ENCODE measurements at places on chromosomes 1 and 21. TPM values are rescaled to one million over a fixed set of nuclear protein-coding genes. Genes with fewer than 3 reads are reported as not detected.

PTGFRN gene
- 23.7 TPM for total RNA-seq

DNA sequence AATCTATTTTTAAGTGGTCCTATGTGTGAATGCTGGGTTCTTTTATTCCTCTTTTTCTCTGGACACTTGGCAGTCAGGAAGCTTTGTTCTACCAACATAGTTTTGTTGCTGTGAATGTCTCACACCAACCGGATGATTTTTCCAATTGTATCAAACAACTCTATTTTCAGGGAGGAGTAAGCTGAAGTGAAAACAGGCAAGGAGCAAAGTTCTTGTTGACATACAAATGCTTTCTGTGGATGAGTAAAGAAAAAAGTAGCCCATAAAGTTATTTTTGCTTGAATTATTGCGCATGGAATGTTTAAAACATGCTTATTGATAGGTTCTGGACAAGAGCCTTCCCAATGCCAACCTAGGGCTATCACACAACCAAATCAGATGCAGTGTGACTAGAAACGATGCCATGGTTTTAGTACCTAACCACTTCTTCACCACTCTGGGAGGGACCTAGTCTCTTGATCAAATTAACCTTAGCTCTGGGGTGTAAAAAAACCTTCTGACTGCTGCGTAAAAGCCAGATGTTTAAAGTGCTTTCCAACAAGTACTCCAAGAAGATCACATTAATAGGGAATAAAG lies 4.5 kb downstream of the IER5 start:
- H3K4me1 ChIP-seq = peaks cover 44% of the 10 kb centered on the region
- no peak for DNase-seq
- H3K36me3 ChIP-seq = peaks cover 14% of the 10 kb centered on the region
- H3K4me3 ChIP-seq = peak overlapping the region; percentile 56

CAMTA1 gene
- 87.3 TPM for total RNA-seq

GPR37L1 gene
- not detected for total RNA-seq

DNA sequence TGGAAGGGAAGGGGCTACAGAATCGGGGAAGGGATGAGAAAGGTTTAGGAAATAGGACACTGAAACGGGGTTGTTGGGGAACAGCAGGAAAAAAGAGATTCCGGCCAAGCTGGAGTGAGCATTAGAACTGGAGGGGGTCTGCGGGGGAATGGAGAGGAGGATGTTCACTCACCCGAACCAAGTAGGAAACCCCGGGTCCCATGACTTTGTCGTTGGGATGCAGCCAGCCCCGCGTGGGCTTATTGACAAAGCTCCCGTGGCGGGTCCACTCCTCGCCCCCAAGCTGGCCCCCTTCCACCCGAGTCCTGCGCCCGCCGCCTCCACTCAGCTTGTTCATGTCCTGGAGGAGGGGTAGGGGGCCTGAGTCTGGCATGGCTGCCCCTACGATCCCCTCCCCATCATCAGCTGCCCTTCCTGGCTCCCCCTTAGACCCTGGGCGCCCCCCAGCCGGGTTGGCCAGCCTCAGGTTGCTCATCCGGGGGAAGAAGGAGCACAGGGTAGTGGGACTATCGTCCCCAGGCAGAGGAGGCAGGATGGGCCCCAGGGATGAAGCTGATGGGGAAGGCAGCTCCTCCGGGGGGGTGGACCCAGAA lies 591 bp downstream of the SHC1 start:
- peak overlapping the region; percentile 99 for H3K27ac ChIP-seq
- no peak overlapping the region for H3K4me3 ChIP-seq
- peaks cover 36% of the 10 kb centered on the region for H3K27me3 ChIP-seq

TEDDM1 gene
- total RNA-seq = not detected

MXRA8 gene
- total RNA-seq = 0.64 TPM

DNA sequence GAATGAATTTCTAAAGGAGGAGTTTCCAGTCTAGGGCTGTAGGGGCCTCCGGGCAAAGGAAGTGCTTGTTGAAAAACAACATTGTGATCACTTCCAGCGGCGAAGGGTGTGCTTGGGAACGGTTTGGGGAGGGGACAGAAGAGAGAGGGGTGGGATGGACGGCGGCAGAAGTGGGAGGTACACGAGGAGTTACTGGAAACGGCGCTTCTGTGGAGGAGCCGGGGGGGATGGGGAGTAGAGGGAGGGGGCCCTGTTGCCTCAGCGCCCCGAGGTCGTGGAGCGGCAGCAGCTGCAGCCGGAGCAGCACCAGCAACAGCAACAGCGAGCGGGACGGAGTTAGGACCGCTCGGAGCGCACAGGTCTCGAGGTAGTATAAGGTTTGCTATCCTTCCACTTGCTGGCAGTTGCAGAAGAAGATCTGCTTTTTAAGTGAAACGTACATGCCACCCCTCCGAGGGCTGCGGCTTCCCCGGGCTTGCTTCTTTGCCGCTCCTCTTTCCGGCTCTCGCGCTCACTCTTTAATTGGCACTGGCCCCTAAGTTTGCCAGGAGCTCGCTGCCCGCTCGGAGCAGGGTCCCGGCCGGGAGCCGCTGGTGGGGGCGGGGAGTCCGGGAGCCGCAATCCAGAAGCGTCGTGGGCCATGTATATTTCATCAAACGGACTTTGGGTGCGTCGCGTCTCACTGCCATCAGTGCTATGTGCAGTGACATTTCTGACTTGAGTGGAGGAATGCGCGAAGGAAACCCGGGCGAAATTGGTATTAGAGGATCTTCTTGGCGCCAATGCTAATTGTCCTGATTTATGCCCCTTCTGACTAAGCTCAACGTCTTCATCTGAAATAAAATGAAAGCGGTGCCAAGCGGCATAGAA lies 771 bp upstream of the NTNG1 start:
- peaks cover 10% of the 10 kb centered on the region for H3K27me3 ChIP-seq
- peaks cover 8% of the 10 kb centered on the region for H3K4me1 ChIP-seq
- no peaks in the 10 kb centered on the region for H3K36me3 ChIP-seq
- H3K27ac ChIP-seq = no peak overlapping the region
- peak; percentile 55 for DNase-seq

ANKRD65 gene
- 0.31 TPM for total RNA-seq

PDC gene
- not detected for total RNA-seq

DNA sequence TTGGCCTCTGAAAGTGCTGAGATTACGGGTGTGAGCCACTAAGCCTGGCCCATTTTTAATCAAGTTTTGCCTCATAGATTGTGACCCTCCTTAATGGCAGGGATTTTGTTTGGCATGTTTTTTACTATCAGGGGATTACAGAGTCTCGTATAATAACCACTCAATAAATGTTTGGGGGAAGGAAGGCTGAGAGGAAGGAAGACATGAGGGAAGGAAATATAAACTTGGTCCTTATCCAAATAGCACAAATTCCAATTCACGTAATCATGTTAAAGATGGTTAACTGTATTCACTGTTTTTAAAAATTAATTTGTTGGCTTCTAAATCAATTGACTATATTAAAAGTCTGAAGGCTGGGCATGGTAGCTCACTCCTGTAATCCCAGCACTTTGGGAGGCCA lies 30.9 kb upstream of the SERTAD4 start:
- H3K4me1 ChIP-seq = no peaks in the 10 kb centered on the region
- no peaks in the 10 kb centered on the region for H3K36me3 ChIP-seq
- no peak overlapping the region for H3K4me3 ChIP-seq

AGO3 gene
- total RNA-seq = 25.9 TPM

DNA sequence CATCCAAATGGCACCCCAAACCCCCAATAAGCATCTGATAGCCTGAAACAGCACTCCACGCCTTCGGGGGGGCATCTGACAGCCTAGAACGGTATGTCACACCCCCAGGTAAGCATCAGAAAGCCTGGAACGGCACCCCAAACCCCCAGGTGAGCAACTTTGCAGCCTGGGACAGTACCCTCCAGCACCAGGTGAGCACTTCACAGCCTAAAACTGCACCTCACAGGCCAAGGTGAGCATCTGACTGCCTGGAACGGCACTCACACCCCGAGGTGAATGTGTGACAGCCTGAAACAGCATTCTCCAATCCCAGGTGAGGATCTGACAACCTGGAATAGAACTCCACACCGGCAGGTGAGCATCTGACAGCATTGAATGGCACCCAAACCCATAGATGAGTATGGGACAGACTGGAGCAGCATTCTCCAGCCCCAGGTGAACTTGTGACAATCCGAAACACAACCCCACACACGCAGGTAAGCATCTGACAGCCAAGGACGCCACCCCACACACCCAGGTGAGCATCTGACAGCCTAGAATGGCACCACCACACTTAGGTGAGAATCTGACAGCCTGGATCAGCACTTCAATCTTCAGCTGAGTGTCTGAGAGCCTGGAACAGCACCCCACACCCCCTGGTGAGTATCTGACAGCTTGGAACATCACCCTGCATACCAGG lies 18.3 kb upstream of the MMEL1 start:
- no peak for DNase-seq
- no peak overlapping the region for H3K4me3 ChIP-seq
- peaks cover 28% of the 10 kb centered on the region for H3K4me1 ChIP-seq
- peaks cover 45% of the 10 kb centered on the region for H3K36me3 ChIP-seq
- peak overlapping the region; percentile 24 for H3K27ac ChIP-seq

GRCh38 chr1:216330262-216330661 lies 93.0 kb downstream of the USH2A start:
- H3K27ac ChIP-seq = no peak overlapping the region
- H3K27me3 ChIP-seq = no peaks in the 10 kb centered on the region
- H3K36me3 ChIP-seq = no peaks in the 10 kb centered on the region

GRCh38 chr1:231931846-231932454 lies 305.4 kb downstream of the DISC1 start:
- H3K27ac ChIP-seq = no peak overlapping the region
- H3K36me3 ChIP-seq = peaks cover 15% of the 10 kb centered on the region
- peaks cover 76% of the 10 kb centered on the region for H3K4me1 ChIP-seq
- no peak overlapping the region for H3K4me3 ChIP-seq

FCRL3 gene
- total RNA-seq = not detected

DNA sequence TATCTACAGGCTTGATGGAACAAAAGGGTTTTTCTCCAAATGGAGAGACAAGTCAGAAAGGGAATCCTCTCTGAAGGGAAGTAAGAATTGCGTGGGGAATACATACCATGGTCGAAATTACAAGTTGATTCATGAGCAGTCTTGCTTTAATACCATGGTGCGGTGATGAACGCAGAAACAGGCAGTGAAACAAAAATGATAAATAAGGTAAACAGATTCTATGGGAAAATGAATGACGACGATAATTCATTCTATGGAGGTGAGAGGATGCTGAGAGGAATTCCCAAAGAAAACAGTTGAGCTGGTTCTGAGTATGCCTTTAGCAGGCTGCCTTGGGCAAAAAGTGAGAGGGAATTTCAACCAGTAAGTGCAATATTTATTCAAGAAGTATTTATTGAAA lies 209.4 kb upstream of the RUNX1 start:
- DNase-seq = no peak
- H3K27ac ChIP-seq = no peak overlapping the region
- H3K36me3 ChIP-seq = no peaks in the 10 kb centered on the region
- H3K27me3 ChIP-seq = no peaks in the 10 kb centered on the region
- H3K4me3 ChIP-seq = no peak overlapping the region
- no peaks in the 10 kb centered on the region for H3K4me1 ChIP-seq

AIRE gene
- total RNA-seq = not detected

DNA sequence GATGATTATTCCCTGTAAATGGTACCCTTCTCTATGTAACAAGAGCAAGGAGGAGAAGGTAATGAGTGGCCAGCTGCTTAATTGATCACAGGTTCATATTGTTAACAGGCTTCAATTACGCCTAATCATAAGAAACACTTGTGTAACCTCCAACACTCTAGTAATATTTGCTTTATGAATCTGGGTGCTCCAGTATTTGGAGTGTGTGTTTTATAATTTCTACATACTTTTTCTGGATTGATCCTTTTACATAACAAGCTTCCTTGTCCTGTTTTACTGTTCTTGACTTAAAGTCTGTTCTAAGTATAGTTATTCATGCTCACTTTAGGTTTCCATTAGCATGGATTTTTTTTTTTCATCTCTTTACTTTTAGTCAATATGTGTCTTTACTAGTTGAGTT lies 984.2 kb downstream of the AMY1C start:
- no peak for DNase-seq
- no peaks in the 10 kb centered on the region for H3K36me3 ChIP-seq
- H3K4me3 ChIP-seq = no peak overlapping the region
- H3K4me1 ChIP-seq = peaks cover 2% of the 10 kb centered on the region

DNA sequence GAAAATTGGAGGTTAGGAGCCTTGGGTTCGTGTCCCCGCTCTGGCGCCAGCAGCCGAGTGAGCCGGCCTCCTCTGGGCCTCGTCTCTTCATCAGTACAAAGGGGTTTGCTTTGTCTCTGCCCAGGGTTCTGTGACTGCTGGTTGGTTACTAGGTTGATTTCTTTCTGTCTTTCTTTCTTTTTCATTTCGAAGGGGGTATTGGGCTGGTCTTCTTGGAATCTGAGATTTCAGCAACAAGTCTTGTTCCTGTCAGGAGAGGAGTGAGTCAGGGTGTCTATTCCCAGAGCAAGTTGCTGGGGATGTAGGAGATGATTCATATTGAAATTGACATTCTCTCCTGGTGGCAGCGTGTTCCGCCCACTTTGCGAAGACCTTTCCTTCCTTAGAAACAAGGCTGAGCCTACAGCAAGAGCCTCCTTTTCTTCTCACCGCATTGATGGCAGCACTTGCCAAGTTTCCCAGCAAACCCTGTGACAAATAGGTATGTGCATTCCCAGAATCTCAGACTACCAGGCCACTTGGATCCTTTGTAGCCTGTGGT lies 79.2 kb downstream of the MAN1C1 start:
- H3K27me3 ChIP-seq = no peaks in the 10 kb centered on the region
- no peak for DNase-seq
- no peak overlapping the region for H3K4me3 ChIP-seq
- peaks cover 4% of the 10 kb centered on the region for H3K36me3 ChIP-seq
- peak overlapping the region; percentile 24 for H3K27ac ChIP-seq
- peaks cover 38% of the 10 kb centered on the region for H3K4me1 ChIP-seq

DNA sequence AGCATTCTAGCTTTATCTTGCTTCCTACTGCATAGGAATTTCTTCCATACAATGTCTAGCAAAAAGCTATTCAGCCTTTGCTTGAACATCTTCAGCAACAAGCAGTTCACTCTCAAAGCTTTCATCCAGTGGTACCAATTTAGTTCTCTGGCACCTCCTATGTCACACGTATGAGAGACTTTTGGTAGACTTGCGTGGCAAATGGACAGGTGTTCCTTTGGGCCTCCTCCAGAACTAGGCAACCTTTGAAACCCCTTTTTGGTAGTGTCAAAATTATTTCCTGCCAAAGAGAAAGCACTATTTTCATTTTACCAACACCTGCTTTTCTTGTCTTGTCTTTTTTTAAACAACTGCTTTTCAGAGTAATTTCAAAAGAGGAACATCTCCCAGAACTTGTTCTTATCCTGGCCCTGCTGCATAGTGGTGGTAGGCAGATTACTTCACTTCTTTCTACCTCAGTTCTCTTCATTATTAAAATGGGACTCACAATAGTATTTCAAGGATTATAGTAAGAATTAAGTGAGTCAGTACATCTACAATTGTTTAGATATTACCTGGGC lies 122.4 kb downstream of the MAST2 start:
- DNase-seq = no peak
- H3K4me1 ChIP-seq = peaks cover 29% of the 10 kb centered on the region
- H3K27ac ChIP-seq = no peak overlapping the region
- no peak overlapping the region for H3K4me3 ChIP-seq
- H3K36me3 ChIP-seq = no peaks in the 10 kb centered on the region
- no peaks in the 10 kb centered on the region for H3K27me3 ChIP-seq

DNA sequence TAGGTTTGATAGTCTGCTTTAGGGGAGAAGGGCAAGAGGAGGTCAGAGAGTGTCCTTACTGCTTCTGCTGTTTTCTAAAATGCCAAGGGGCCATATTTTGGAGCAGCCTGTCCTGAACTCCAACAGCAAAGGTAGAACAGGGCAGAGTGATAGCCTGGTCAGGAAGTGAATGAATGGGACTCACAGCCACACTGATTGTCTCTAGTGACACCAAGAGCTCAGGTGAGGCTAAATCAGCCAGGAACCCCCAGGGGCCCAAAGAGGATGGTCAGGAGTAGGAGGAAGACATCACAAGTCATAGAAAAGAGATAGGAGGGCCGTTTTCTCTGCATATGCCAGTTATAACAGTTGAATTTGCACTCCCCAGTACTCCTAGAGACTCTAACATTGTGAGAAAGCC lies 97.4 kb upstream of the DUSP10 start:
- peak overlapping the region; percentile 7 for H3K27ac ChIP-seq
- no peaks in the 10 kb centered on the region for H3K36me3 ChIP-seq
- peaks cover 4% of the 10 kb centered on the region for H3K27me3 ChIP-seq
- H3K4me1 ChIP-seq = peaks cover 20% of the 10 kb centered on the region
- no peak for DNase-seq

All from endothelial cell (in vitro differentiated cells).